IPS DF 6.9 (cell line): ENCODE measurements at places on chromosomes 2 and 18.

- no peaks in the 10 kb centered on the region for H3K4me1 ChIP-seq
- no peaks in the 10 kb centered on the region for H3K36me3 ChIP-seq
- no peak overlapping the region for H3K4me3 ChIP-seq
- no peak for DNase-seq
Measured at GRCh38 chr2:237306083-237306786, 107.7 kb downstream of the COL6A3 start.

- H3K36me3 ChIP-seq: no peaks in the 10 kb centered on the region
- no peaks in the 10 kb centered on the region for H3K4me1 ChIP-seq
- no peak for DNase-seq
- H3K27me3 ChIP-seq: no peaks in the 10 kb centered on the region
Measured at GRCh38 chr2:36238106-36238505, 117.5 kb upstream of the CRIM1 start.

GRCh38 chr2:195709901-195710806, 53.1 kb downstream of the SLC39A10 start:
- no peak overlapping the region for H3K4me3 ChIP-seq
- DNase-seq: no peak

DNA sequence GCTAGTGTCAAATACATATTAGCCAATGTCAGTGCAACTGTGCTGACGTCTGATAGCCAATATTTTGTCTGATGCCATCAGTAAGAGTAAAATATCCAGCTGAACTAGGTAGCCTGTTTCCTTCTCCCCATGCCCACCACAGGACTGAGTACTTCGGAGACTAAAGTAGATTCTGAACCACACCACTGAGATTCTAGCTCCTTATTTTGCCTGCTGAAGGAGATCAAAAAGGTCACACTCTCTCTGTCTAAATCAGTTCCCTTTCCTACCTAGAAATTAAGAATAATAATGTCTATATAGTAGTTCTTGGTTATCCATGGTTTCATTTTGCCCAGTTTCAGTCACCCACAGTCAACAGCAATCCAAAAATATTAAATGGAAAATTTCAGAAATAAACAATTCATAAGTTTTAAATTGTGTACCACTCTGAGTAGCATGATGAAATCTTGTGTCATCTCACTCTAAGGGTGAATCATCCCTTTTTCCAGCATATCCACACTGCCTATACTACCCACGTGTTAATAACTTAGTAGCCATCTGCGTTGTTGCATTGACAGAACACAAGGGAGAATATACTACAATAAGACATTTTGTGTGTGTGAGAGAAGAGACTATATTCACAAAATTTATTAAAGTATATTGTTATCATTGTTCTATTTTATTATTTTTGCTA, 1043.3 kb upstream of the PIK3C3 start:
- no peak for DNase-seq
- no peaks in the 10 kb centered on the region for H3K27me3 ChIP-seq
- H3K36me3 ChIP-seq: no peaks in the 10 kb centered on the region
- no peak overlapping the region for H3K27ac ChIP-seq
- H3K4me3 ChIP-seq: no peak overlapping the region
